ENCODE measurements at places on chromosomes 13 and 19.

DNA sequence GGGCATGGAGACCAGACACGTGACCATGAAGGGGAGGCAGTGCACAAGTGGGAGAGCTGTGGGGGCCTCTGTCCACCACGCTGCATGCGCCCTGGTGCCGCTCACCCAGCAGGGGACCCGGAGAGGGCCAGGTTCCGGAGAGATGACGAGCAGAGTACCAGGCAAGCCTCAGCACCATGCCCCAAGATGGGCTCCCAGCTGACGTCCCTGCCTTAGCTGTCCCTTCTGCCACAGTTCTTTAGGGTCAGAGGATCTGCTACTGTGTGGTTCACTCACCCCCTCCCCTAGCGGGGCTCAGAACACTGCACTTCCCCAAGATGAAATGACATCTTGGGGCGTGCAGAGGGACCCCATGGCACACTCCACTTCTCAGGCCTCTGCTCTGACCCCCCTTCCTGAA is 9.6 kb upstream of the PRKD2 start:
- no peak for DNase-seq

GRCh38 chr13:95756072-95756471 is 79.1 kb downstream of the DNAJC3 start:
- DNase-seq = no peak

GRCh38 chr19:926589-927350 is 935 bp downstream of the ARID3A start:
- DNase-seq = no peak

- DNase-seq = no peak
Measured at GRCh38 chr13:92175330-92175729, 776.9 kb downstream of the GPC5 start.

DNA sequence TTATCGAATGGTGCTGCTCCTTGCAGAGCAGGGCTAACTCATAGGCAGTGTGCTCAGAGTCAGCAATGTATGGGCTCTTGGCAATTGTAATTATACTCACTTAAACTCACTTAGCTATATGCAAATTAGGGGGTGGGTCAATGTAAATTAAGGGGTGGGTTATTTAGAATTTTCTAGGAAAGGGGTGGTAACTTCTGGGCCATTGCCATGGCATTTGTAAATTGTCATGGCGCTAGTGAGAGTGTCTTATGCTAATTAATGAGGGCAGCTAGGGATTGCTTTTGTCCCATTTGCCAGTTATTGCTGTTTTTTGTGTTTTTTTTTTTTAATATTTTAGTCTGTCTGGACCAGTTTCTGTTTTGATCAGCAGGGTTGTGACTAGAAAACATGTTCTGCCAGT is 68.4 kb downstream of the DIAPH3 start:
- no peak for DNase-seq

DNA sequence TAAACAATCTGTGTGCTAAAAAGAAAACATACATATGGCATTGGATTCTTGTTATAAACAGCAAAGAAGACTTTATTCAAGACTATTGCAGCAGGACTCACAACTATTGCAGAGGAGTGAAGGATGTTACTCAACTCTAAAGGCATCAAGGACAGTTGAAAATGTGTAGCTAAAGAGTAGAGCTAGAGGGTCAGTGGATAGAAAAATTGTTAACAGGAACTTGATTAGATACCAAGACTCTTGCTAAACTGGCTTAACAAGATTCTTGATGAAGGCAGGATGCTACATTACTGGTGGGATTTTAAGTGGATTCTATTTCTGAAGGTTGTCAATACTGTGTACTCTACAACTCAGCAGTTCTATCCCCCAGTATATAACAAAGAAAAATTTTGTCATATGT is 1183.3 kb downstream of the SLITRK1 start:
- no peak for DNase-seq

DNA sequence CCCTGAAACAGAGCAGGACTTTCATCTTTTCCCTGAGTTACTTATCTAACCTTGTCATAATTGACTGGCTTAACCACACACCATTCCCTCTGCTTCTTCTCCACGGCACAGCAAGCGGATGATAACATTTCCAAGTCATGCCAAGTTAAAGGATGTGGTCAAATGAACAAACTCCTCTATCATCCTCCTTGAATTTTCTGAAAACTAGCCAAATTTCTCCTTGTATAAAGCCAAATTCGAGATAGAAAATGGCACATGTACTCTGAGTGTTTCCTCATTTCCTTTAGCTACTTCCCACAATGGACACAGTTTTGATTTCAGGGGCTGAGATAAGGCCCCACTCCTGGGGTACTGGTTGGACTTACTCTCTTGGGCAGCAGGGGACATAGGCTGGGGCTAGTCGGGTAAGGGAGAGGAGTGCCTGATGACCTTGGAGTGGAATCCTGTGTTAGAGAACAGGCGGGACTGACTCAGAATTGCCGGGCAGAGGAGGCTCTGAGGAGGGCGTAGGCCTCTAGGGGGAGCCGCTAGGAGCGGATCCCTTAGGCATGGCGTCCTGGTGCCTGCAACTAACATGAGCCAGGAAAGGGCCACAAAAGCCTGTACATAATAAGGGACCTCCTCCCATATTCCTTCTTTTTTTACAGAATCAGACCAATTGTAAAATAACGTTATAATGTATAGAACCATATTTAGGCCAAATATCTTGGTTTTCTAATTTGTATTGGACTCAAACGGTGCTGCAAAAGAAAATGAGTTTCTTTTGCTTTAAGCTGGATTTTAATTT is 20.3 kb upstream of the TMTC4 start:
- DNase-seq = no peak

DNA sequence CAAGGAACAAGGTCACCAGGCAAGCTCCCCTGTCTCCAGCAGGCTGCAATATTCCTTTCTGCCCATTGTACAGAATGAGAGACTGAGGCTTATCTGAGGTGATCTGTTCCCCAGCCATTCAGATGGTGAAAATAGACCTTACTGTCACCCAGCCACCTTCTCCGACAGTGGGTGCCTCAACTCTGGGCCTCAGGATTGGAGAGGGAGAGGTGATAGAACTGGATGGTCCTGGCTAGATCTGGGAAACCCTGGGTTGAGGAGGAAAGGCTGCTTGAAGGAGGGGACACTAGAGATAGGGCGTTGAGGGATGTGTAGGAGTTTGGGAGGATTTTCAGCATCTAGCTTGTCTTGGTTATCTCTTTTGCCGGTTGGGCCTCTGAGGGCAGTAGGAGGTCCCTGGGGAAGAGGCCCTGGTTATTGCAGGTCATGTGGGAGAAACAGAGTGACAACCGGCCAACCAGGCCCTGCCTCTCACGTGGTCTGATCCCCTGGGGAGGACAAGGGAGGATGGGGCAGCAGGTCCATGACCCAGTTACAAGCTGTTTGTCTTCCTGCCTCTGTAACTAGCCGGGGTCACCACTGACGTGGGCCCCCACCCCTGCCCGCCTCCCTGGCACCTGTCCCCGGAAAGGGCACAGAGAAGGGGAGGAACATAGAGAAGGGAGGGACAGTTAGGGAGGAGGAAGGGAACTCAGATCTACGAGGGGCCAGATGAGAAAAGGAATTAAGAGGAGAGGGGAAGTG is 8.2 kb downstream of the NFIC start:
- DNase-seq = no peak

DNA sequence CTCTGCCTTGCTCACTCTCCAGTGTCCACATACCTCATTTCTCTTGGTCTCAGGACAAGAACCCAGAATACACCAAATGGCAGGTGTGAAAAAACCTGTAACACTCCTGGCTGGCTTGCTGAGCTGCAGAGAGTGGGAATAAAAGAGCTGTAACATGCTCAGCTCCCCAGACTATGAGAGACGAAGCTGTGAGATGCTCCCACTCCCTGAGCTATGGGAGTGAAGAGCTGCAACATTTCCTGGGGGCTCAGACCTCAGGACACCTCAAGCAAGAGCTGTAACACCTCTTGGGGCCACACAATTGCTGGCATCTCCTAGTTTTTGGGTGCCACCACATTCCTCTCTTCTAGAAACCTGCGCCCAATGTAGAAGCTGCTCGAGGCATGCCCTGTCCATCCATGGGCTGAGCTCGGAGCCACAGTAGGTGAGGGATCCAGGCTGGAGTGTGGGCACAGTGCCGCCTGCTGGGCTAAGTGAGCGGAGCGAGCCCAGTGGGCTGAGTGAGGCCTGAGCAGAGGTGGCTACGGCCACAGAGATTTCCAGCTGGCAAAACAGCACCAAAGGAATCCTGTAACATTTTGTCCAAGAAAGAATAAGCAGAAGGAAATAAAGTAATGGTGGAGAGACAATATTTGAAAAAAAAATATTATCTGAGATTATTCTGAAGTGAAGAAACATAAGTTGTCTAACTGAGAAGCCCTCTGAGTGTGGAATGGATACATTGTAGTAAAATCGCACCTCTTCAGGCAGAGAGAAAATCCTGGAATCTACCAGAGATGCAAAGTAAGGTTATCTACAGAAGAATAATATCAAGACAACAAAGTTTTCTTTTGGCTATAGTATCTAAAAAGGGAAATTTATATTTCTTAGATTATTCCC is 186.2 kb upstream of the PCDH9 start:
- DNase-seq = no peak

DNA sequence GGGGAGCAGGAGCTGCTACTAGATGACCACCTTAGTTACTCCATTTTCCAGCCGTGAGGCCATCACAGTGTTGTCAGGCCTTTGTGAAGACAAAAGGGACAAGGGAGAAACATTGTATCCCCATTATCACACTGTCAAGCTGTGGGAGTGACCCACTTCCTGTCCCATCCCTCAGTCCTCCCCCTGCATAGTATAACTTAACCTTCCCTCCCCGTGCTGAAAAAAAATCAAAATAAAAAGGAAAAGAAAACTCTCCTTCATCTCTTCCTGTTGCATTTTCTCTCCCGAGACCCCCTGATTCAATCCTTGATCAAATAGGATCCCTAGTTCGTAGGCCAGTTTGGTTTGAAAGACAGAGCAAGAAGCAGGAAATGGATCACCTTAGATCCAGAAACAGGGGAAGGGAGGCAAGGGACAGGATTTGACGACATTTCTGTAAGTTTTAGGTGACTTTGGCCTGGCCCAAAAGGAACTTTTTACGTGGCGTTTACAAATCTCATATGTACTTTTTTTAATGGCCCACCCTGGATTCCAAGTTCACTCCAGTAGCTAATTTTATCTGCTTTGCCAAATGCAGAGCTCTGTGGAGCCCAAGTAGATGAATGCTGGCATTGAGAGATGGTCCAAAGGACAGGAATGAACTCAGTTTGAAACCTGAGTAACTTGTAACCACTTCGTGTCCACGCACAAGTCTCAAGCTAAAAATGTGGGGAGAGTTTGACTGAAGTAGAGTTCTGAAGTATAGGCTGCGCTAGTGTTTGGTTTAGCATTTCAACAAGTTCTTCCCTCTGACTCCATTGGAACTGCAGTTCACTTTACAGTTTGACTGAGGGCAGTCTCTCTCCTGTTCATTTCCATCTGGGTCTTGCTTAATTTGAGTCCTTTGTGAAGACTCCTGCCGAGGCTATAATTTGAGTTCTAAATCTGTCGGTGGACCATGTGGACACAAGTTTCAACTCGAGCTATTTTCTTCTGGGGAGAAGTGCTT is 16.6 kb upstream of the GATAD2A start:
- no peak for DNase-seq

GRCh38 chr13:113041896-113042295 is 63.7 kb upstream of the F7 start:
- no peak for DNase-seq
